ENCODE measurements at places on chromosomes 16 and 17.

- DNase-seq = no peak
Measured at GRCh38 chr17:9006175-9006767, 15.0 kb upstream of the NTN1 start.

- DNase-seq = no peak
Measured at GRCh38 chr17:45262516-45263476, 902 bp upstream of the SPATA32 start.

- no peak for DNase-seq
Measured at GRCh38 chr17:21357281-21357680, 18.9 kb upstream of the KCNJ12 start.

DNA sequence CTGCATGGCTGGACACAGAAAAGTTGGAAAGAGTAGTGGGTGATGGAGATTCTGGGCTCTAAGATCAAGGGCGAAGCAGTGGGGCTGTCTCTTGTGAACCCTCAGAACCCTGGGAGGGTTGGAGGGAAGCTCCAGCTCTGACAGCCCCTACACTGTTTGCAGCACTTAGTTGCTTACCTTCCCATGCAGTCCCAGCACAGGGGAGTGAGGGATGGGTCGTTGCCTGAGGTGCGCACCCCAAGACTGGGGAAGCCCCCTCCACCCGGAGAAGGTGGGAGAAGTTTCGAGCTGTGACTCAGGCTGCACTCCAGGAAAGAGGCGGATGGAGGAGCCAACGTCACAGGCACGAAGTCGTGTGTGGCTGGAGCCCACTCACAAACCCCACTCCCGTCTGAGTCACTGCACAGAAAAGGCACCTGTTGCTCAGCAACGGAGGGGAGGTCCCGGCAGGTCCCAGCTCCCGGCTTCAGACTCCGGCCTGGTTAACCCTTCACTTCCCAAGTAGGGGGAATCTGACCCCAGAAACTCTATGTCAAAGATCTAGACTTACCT is 60.1 kb downstream of the AIPL1 start:
- no peak for DNase-seq

DNA sequence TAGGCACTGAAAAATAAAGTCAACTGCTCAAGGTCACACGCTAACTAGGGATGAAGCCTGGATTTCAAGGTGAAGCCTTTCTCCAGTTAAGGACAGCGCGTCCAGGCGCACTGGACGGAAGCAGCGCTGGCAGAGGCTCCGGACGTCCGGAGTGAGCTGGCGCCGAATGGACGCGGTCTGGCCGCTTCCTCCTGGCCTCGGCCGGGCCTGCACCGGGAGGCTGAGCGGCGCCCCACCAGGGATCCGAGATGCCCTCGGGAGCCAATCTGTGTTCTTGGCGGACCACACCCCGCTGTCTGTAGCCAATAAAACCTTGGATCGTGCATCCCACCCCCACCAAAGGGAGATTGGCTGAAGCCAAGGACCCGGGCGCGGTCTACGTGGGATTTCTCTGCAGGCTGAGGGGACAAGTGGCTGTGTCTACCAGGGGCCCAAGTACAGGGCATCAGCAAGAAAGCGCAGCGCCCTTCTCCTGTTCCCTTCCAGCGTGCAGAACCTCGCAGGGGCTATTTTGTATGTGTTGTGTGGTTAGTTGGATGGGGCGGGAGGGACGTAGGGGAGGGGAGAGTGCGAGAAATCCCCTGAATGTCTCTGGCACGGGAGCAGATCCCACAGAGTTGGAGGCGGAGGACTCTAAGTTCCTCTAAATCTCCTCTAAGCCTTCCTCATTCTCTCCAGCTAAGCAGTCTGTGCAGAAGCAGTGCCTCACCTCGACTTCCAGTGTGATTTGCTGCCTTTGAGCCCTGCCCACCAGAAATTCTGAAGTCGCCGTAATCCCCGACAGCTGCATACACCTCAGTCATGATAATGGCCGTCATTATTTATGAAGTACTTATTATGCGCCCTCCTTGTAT is 2.5 kb upstream of the AKAP10 start:
- no peak for DNase-seq

- DNase-seq = no peak
Measured at GRCh38 chr17:50278526-50279180, 4.4 kb downstream of the TMEM92 start.

DNA sequence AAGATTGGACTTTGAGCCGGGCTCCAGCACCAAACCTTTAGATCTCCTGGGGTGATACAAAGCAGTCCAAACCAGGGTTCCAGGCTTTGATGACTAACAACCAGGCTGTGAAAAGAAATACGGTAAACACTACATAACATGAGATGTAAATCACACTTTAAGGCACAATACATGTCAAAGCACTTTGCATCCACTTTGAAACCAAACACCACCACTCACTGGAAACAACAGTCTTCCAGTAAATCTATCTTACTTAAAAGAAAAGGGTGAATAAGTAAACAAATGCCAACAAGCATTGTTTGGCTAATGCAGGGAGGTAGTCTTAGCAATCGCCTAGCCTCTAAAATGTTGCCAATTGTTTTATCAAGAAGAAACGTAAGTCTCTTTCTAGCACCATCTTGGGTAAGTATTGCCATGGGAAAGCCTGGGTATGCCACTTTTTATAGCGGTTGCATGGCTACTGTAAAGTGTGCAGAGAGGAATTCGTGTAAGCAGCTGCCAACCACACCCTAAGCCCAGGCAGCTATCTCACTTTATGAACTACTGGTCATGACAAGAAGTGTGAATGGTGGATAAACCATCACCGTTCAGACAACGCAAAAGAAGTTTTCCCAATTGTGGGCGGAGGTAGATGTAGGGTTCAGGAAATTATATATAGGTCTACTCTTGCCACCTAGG is 267.4 kb upstream of the PSMD7 start:
- no peak for DNase-seq

- no peak for DNase-seq
Measured at GRCh38 chr17:43645765-43646481, 15.8 kb downstream of the MEOX1 start.

GRCh38 chr17:64329588-64329987 is 61.1 kb downstream of the PECAM1 start:
- no peak for DNase-seq

DNA sequence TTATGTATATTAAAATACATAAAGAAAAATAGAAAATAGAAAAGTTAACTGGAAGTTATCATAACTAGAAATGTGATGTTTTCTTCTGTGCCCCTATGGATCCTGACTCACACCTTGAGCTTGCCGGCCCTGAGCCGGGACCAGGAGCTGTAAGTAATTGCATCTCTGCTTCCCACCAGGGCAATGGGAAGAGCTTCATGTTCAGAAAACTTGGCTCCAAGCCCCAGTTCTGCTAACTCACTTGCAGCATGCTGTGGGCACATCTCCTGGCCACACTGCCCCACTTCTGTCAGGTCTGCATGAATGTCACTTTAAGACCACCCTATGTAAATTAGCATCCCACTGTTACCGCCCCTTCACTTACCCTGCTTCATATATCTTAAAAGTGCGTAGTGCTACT is 37.2 kb downstream of the GNAO1 start:
- no peak for DNase-seq

DNA sequence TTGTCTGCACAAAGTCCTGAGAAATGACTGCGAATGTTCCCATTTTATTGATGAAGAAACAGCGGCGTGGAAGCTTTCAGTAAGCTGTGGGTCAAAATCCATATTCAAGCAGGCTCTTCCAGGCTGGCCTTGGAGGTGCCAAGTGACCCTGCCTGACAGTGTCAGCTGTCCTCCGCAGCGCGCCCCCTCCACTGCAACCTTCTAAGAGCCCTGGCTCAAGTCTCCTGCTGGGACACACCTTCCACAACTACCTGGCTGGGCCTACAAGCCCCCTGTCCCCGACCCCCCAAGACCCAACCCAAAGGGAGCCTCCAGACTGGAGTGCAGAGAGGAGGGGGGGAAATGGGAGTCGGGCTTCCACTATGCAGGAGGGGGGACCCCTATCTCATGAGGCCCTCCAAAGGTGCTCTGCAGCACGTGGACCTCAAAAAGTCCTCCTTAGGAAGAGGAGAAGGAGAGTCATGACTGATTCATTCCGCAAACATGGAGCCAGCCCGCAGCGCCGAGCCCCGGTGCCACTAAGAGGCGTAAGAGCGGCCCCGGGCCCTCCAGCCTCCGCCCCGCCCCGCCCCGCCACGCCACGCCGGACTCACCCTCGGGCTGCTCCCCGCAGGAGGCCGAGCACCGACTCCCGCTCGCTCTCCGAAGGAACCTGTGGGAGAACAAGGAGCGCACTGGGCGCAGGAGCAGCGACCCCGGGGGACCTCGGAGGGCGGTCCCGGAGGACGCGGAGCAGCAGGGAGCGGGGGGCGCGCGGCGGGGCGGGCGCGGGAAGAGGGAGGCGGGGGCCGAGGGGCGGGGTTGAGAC is 574 bp downstream of the MPP3 start:
- DNase-seq = no peak

DNA sequence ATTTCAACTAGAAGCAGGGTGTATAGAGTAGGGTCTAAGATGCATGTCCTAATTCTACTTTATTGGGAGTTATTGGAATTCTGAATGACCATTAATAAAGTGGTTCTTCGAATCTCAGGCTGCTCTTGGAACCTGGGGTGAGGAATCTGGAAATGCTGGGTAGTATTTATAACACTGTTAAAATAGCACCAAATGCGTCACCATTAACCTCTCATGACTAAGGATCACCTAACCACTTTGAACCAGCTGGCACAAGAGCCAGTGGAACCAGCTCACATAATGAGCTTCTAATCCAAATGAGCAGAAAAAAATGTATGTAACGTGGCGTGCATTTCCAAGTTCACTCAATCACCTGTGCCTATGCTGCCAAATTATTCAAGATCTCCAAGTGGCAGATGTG is 281.7 kb downstream of the GRIN2A start:
- DNase-seq = no peak

- DNase-seq = peak; percentile 42
Measured at GRCh38 chr16:80803339-80804055, 901 bp downstream of the CDYL2 start.

DNA sequence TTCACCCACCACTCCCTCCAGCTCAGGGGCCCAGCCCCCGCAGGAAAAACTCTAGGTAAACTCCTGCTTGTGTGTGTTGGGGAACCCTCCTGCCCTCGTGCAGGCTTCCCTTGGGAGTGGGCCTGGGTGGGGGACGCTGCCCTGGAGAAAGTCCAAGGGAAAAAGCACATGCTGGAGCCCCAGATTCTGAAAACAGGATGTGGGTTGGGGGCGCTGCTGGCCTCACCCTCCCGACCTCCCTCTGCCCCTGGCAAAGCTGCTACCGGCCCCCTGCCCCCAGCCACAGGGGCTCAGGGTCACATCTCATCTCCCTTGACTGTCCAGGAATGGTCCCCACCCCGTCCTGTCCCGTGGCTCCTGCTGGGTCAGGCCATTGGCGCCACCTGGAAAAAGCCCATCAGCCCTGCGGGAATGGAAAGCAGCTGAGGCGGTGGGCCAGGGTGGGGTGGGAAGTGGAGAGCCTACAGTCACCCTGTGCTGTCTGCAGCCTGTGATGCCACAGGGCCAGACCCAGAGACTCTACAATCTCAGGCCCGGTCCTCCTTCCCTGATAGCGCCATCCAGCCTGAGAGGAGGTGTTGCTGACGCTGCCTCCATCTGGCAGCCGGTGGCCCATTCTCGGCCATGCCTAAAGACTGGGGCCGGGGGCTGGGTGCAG is 2.5 kb upstream of the GJD3 start:
- DNase-seq = no peak

- DNase-seq = no peak
Measured at GRCh38 chr16:2210386-2211365, at the start of gene BRICD5. Gene BRICD5 (minus strand): TSS chr16:2210863. CDS start chr16:2210833, 30 bp downstream.

DNA sequence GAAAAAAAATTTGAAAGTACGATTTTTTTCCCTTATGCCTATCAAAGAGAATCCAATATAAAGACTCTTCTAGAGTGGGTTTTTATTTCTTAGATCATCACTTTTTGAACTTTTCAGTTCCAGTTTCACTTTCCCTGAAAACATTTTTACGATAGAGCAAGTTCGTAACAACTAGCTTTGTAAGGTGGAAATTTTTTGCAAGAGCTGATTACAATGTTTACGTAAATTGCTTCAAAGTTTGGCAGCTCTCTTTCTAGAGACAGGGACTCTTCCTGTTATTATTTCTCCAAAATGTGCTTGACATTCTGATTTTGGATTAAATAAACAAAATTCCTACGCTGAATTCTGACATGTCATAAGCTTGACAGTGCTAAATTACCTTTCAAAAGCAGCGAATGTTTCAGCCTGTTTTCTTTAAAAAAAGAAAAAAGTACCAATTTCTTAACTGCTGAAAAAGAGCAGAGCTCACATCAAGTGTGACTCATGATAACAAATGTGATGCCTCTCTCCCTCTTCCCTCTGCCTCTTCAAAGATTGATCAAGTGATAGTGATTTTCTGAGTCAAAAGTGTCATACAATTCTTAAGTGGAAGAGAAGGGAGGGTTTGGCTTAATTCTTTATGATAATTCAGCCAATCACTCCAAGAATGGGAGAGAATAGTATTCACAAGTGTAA is 175.2 kb downstream of the KCNJ2 start:
- no peak for DNase-seq

GRCh38 chr17:49889500-49889899 is 41.6 kb upstream of the TAC4 start:
- no peak for DNase-seq

DNA sequence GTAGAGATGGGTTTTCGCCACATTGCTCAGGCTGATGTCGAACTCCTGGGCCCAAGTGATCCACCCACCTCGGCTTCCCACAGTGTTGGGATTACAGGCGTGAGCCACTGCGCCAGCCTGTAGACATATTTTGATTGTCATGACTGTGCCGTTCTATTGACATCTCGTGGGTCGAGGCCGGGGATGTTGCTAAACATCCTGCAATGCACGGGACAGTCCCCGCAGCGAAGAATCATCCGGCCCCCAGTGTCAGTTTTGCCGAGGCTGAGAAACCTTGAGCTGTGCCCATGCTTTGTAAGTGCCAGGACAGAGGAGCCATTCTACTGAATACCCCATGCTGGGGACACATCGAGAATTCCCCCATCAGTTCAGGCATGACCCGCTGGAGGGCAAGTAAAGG is 69.1 kb upstream of the GSE1 start:
- no peak for DNase-seq

DNA sequence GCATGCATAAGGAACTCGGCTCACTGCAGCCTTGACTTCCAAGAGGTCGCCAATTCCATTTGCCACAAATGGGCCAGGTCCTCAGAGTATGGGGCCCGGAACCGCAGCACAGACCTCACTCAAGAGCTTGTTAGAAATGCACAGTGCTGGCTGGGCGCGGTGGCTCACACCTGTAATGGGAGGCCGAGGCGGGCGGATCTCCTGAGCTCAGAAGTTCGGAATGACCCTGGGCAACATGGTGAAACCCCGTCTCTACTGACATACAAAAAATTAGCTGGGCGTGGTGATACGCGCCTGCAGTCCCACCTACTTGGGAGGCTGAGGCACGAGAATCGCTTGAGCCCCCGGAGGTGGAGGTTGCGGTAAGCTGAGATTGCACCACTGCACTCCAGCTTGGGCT is 19.6 kb upstream of the N4BP1 start:
- no peak for DNase-seq
